Right lung (tissue), 10 donors: ENCODE measurements at places on chromosomes 11 and 22.

GRCh38 chr11:108635106-108635505, 29.8 kb upstream of the DDX10 start:
- no peak for DNase-seq

DNA sequence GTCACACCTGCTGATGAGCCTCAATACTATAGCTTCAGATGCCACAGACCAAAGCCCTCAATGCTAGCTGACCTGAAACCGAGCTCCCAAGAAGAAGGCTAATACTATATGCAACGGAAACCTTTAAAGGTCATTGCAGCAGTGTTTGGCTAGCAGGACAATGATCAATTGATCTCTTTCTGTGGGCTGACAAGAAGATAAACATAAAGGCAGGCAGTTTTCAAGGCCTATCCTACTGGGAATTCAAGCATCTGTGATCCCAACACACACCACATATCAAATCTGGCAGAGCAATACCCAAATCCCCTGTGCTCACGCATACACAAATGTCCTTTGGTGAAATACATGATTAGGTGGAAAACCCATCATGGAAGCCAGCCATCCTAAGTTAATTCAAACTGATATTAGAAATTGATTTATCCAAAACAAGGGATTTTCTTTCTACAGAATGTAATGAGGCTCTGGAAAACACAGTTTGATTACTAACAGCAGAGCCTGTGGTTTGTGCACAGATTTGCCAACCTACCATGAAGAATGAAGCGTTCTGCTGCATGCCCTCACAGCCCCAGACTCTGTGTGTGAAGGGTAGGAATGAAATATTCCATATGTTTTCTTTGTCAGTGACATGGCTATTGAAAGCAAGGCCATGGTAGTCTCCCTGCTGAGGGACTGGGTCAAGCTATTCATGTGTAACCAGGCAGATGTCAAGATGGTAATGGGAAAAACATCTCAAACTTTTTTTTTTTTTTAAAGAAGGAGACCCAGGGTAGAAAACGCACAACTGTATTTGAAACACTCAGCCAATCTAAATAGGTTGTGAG, 12.2 kb downstream of the LGR4 start:
- DNase-seq, result no peak

DNA sequence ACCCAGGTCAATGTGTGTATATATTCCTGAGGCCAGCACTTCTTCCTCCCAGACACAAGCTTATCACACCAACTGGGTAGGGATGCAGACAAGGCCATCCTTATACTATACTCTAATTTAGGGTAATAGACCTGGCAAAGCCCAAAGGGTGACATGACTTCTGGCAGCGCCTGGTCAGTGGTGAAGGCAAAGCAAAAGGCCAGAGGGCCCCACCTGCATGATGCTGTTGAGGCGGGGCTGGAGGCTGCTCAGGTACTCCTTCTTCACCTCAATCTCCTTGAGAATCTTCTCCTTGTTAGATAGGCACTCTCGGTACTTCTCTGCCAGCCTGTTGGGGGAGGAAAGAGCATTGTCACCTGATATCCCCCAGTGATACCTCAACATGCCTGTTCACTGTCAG, 17.1 kb downstream of the THOC5 start:
- no peak for DNase-seq

DNA sequence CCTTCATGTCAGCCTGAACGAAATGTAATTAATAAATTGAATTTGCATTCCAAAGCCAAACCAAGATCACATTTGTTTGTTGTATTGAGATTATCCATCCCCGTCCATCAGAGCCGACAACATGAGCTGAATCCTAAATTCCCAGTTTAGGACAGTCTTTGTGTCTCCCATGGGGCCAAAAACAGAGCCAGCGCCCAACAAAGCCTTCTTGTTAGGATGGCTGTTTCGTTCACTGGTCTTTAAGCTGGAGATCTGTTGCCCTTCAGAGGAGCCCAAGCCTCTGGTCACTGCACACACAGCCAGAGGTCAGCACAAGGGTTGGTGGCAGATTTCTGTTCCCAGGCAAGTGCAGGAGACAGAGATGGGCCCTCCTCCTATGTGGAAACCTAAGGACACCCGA, 25.8 kb downstream of the DSCAML1 start:
- no peak for DNase-seq

GRCh38 chr11:27281740-27282590, 81.0 kb downstream of the CCDC34 start:
- no peak for DNase-seq

- DNase-seq, result peak; percentile 51
Measured at GRCh38 chr11:9574622-9575259, 1.3 kb downstream of the WEE1 start.

GRCh38 chr11:83221694-83222093, 28.2 kb downstream of the ANKRD42 start:
- DNase-seq, result no peak

DNA sequence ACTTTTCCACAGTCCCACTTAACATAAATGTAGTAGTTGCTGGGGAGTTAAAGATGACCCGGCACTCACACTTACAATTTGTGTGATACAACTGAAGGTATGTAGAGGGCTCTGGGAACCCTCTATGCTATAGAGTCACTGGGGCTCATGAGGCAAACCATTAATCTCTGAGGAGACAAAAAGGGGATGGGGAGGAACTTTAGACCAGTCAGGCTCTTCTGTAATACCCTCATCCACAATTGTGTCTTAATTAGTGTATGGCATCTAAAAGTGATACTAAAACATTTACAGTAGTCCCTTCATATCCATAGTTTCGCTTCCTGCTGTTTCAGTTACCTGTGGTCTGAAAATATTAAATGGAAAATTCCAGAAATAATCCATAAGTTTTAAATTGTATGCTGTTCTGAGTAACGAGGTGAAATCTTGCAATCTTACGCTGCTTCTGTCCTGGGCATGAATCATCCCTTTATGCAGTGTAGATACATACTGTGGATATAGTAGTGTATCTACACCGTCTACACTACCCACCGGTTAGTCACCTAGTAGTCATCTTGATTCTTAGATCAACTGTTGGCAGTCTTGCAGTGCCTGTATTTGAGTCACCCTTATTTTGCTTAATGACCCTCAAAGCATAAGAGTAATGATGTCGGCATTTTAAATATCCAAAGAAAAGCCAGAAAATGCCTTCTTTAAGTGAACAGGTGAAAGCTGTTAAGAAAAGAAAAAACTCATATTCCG, 12.2 kb downstream of the CBL start:
- no peak for DNase-seq

GRCh38 chr11:119622454-119623143, 106.4 kb downstream of the NECTIN1 start:
- DNase-seq, result no peak

GRCh38 chr22:47354668-47355387, 592.4 kb downstream of the TBC1D22A start:
- no peak for DNase-seq

DNA sequence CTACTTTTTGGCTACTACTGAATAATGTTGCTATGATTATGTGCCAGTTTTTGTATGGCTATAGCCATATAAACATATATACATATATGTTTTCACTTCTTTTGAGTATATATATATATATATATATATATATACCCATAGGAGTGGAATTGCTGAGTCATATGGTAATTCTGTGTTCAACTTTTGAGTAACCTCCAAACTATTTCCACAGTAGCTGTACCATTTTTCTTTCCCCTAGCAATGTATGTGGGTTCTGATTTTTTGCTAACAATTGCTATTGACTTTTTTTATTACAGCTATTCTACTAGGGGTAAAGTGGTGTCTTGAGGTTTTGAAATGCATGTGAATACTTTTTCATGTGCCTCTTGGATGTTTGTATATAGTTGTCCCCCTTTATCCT, 30.4 kb downstream of the CBL start:
- no peak for DNase-seq

- peak; percentile 63 for DNase-seq
Measured at GRCh38 chr11:36010010-36010740, 66.3 kb downstream of the LDLRAD3 start.

- no peak for DNase-seq
Measured at GRCh38 chr22:29083933-29084591, 11.2 kb downstream of the KREMEN1 start.

DNA sequence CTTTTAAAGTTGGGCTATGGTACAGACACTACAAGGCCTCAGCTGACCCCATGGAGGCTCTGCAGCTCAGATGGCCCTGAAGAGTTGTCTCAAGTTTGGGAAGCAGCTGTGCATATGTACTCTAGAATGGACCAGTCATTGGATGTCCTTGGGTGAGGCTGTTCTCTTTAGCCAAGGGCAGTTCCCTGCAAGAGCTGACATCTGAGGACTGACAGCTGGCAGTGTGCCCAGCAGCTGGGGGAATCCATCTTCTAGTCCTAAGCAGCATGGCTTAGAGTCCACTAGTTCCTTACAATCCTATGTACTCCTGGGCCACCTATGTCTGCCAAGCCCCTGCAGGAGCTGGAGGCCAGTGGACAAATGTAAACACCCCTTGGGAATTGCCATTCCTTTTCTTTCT, 76.5 kb downstream of the C11orf91 start:
- DNase-seq, result no peak

DNA sequence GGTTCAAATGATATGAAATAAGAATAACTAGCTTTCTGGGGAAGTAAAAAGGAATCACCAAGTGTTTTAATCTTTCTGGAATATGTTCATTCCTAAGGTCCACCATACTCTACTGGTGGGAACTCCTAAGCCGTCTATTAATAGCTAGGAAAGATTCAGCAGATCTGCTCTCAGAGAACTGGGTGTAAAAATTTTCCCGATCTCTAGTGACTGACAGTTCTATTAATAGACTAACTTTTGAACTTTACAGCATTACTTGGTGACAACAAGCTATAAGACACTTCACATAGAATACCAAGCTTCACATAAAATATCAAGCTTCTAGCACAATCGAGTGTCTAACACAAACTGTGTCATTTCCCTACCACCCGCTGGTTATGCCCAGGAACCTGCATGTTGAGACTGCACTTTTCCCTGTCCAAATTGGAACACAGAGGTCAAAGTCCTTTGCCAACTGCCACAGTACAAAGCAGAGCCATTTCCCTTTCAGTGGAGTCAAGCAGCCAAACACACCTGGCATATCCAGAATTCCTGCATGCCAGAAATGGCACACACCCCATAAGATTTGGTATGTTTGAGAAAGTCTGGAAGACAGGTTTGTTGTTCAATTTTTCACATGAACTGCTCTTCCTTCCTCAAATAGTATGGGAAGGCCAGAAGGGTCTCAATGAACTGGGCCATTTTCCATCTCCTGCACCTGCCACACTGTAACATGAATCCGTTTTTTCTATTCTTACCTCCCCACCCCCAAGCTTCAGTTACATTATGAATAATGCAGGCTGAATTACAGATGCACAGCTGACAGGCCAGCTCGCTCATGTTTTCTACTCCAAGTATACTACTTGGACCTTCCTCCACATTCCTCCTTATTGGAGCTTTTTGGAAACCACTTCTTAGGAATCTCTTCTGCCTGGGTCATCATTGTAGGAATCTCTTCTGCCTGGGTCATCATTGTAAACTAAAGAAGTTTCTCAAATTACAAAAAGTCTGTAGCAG, 3.7 kb downstream of the OSBP start:
- peak; percentile 1 for DNase-seq

DNA sequence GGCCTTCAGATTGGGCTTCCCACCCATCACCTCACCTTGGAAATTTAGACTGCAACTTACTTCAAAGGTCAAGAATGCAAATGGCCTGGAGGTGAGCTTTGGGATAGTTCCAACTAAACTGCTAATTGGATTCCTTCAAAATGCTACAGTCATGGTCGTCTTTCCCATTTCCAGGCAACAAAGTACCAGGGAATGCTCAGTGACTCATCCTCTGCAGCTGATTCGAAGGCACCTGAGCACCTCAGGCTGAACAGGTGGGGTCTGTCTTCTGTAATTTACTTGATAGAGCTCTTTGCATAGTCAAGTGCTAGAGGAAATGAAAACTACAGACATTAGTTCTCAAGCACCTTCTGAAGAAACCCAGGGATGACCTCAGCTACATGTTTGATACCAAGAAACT, 20.5 kb upstream of the FSHB start:
- DNase-seq, result no peak

DNA sequence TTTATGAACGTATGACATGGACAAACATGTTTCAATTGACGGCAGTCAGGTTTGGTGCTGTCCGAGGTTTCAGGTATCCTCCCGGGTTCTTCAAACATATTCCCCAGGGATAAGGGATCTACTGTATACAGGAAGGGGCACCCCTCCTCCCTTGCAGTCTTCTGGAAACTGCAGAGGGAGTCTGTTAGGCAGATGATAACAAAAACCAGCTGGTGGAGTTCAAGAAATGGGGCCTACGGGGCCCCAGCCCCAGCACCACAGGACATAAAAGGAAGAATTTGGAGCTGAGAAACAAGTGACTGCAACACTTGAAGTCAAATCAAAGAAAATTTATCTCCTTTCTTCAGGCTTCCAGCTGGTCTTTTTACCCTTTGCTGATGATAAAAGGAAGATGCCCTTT, 32.1 kb downstream of the SNU13 start:
- DNase-seq, result no peak

DNA sequence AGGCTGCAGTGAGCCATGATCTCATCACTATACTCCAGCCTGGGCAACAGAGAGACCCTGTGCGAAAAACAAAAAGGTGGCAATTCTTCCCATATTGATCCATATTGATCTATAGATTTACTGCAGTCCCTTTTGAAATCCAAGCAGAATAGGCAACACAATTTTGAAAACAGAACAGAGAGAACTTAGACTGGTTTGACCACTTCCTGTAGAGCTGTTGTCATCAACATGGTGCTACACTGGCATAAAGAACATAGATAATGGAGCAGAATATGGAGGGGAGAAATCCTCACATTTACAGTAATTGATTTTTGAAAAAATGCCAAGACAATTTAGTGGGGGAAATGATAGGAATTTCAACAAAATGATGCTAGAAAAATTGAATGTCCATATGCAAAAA, 34.1 kb downstream of the GRK3 start:
- no peak for DNase-seq

GRCh38 chr11:128615076-128615475, 27.7 kb upstream of the ETS1 start:
- DNase-seq, result no peak

DNA sequence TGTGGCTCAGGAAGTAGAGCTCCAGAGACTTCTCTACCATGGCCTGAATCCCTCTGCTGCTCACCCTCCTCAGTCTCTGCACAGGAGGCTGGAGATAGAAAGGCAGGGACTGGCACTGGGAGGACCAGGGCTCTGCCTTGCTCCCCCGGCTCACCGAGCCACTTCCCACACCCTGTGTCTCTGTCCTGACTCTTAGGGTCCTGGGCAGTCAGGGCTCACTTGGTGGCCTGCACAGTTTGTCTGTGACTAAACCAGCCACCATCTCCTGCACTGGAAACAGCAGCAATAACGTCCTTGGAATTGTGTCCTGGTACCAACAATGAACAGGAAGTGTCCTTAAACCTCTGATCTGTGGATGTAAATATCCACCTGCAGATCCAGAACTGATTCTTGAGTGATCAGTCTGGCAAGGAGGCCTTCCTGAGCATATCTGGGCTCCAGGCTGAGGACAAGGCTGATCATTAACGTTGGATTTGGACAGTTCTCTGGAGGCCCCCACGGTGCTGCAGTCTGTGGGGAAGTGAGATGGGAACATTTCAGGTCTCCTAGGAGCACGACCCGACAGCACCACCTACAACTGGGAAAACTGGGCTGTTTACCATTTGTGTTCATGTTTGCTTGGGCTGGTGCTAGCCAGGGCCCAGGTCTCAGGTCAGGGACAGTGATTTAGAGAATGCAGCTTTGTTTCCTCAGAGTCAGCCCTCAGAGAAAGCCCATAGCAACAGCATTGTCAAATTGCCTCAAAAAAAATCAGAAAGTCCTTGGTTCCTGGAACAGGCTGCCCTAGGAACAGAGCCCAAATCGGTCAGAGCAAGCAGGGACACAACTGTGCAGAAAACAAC, 82.5 kb downstream of the ZNF280B start:
- no peak for DNase-seq

GRCh38 chr11:46458491-46458890, 66.9 kb upstream of the CHRM4 start:
- DNase-seq, result no peak

GRCh38 chr22:35154937-35155387, 89.0 kb downstream of the ISX start:
- DNase-seq, result peak; percentile 37
